ENCODE measurements at places on chromosomes 3 and 15.

- no peaks in the 10 kb centered on the region for H3K4me1 ChIP-seq
- peaks cover 27% of the 10 kb centered on the region for H3K27me3 ChIP-seq
- H3K36me3 ChIP-seq: no peaks in the 10 kb centered on the region
- DNase-seq: no peak
- H3K27ac ChIP-seq: no peak overlapping the region
Observed at GRCh38 chr3:147400111-147400510, 6.2 kb downstream of the ZIC4 start.

DNA sequence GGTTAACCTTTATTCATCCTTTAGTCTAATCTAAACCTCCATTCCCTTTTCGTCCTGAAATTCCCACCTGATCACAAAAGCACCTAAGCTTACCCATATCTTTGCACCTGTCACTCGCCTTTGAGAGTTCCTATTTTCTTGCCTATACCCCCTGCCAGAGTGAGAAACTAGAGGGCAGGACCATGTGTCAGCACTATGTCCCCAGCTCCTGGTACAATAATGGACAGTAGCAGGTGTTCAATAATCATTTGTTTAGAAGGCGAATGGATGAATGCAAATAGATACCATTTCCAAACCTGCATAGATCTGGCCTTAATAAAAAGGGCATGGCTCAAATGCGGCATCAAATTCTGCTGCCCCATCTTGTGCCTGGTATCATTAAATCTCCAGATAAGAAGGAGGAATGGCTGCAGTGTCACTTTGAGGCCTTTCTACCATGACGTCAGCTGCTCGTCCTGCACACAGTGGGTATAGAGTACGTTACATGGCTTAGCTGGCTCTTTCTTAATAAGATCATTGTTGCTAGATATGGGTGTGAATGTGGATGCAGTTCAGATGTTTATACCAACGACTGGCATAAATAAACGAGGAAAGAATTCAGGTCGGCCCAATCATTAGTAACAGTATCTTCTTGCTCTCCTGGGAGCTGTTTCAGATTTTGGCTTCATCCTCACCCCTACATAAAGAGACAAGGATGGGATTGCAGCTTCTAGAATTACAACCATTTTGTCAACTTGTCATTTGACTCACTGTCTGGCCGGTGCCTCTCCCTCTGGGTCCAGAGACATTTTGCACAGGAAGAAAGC, 148.7 kb downstream of the RORA start:
- no peak overlapping the region for H3K27ac ChIP-seq
- no peaks in the 10 kb centered on the region for H3K4me1 ChIP-seq
- H3K27me3 ChIP-seq: no peaks in the 10 kb centered on the region
- DNase-seq: no peak

GRCh38 chr15:40436892-40437751, 3.6 kb upstream of the BAHD1 start:
- H3K4me3 ChIP-seq: peak overlapping the region; percentile 52
- DNase-seq: no peak
- no peak overlapping the region for H3K27ac ChIP-seq
- H3K36me3 ChIP-seq: no peaks in the 10 kb centered on the region
- no peaks in the 10 kb centered on the region for H3K27me3 ChIP-seq
- peaks cover 4% of the 10 kb centered on the region for H3K4me1 ChIP-seq

DNA sequence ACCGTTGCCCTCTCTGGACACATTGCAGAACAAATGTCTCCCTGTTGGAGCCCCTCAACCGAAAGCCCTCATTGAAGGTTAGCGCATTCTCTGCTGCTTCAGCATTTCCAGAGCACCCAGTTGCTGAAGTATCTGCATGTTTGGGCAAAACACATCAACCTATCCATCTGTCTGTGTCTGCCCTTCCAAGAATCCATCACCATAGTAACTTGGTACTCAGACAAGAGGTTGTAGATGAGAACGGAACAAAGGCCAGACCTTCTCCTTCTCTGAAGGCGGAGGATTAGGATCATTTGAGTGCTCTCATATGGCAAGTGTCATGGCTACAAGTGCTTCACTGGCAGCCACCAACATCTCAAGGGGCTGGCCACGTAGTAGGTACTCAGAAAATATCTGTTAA, 23.1 kb upstream of the RHO start:
- H3K4me3 ChIP-seq: no peak overlapping the region
- no peak for DNase-seq
- no peak overlapping the region for H3K27ac ChIP-seq

GRCh38 chr15:85407421-85408269, 27.2 kb downstream of the AKAP13 start:
- no peak for DNase-seq
- H3K27me3 ChIP-seq: no peaks in the 10 kb centered on the region

- H3K36me3 ChIP-seq: no peaks in the 10 kb centered on the region
- H3K27ac ChIP-seq: peak overlapping the region; percentile 28
- H3K4me3 ChIP-seq: no peak overlapping the region
- DNase-seq: no peak
- H3K27me3 ChIP-seq: no peaks in the 10 kb centered on the region
Observed at GRCh38 chr3:50221411-50222168, 14.4 kb upstream of the GNAI2 start.

- H3K27me3 ChIP-seq: no peaks in the 10 kb centered on the region
- H3K36me3 ChIP-seq: no peaks in the 10 kb centered on the region
- H3K27ac ChIP-seq: no peak overlapping the region
- no peak for DNase-seq
- no peaks in the 10 kb centered on the region for H3K4me1 ChIP-seq
Observed at GRCh38 chr3:52385157-52385556, 59.7 kb downstream of the SEMA3G start.

DNA sequence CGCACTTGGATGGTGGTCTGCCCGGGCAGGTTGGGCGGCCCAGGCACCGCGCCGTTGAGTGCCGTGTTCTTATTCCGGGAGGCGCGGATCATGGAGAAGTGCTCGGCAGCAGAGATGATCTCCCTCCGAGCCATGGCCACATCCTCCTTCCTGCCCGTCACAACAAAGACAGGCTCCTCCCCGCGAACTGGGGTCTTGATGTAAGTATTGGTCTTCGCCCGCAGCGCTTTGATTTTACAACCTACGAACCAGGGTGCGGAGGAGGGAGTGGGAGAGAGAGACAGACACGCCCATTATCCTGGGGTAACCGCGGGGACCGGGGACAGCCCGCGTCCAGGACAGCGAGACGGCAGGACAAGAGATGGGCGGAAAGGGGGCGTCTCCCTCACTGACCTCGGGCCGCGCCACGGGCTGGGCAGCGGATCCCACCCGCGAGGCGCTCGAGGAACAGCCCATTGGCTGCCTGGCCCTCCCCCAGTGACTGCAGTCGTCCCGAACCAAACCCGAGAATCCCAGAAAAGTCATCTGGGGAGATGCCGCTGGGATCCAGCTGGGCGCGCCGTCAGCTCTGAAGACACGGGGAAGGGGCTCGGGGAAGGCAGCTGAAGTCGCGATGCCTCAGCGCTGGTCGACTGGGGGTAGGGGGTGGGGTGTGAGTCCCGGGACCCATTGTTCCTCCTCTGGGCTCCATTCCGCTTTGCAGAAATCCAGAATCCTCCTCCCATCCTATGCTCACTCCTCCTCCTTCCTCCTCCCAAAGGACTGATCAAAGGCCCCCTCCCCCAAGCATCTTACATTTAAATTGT, 1.2 kb downstream of the MEX3B start:
- DNase-seq: peak; percentile 47
- no peaks in the 10 kb centered on the region for H3K27me3 ChIP-seq
- H3K4me3 ChIP-seq: peak overlapping the region; percentile 66
- H3K36me3 ChIP-seq: no peaks in the 10 kb centered on the region
- peaks cover 7% of the 10 kb centered on the region for H3K4me1 ChIP-seq

DNA sequence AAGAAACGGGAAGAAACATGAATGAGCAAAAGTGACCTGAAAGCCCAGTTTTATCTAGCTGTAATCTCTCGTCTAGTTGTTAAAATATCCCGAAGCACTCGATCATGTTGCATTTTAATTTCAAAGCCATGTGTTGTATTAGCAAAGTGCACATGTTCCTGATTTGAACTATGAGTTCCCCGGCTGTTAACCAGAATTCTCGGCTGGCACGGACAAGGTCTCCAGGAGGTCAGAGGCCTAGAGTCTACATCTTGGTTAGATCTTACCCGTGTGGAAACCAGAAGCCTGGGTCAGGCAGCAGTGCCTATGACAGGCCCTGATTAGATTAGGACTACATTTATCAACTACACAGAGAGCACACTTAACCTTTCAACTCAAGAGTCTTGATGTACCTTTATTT, 195.8 kb downstream of the CDIN1 start:
- H3K36me3 ChIP-seq: no peaks in the 10 kb centered on the region
- no peaks in the 10 kb centered on the region for H3K27me3 ChIP-seq
- H3K27ac ChIP-seq: no peak overlapping the region
- no peak for DNase-seq

- H3K36me3 ChIP-seq: no peaks in the 10 kb centered on the region
- H3K4me1 ChIP-seq: no peaks in the 10 kb centered on the region
- no peak overlapping the region for H3K27ac ChIP-seq
- peaks cover 23% of the 10 kb centered on the region for H3K27me3 ChIP-seq
- DNase-seq: no peak
Observed at GRCh38 chr15:95323796-95324195, 1006.7 kb upstream of the NR2F2 start.

DNA sequence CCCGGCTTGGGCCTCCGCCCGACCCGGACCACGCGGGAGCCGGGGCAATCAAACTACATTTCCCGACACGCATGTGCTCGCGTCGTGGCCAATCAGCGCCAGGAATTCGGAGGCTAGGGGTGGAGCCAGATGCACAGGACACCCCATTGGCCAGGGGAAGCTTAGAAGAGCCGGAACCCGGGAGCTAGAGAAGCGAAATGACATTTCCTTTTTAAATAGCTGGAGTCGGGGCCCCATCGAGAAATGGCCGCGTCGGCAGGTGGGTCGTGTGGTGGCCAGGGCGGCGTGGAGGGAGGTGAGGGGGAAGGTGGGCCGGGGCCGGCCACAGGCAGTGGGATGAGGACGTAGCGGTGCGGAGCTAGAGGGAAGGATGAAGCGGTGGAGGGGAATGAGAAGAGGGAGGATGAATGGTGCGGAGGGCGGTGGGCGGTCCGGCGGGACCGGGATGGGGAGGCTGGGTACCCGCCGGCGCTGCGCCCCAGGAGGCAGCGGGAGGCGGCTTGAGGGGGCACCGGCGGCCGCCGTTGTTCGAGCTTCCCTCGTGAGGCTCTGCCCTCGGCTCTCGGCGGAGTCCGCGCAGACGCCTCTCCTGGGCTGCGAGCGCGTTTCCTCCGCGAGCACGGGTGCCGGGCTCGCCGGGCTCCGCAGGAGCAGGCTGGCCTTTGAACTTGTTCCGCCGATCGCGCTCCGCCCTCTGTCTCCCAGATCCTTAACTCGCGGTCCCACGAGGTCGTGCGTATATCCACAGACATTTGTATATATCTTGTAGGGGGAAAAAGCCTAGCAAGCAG, at the start of gene KBTBD8:
TSS of gene KBTBD8 (plus strand) at position 195 of the 791 bp plus-strand sequence. CDS start at position 244, 49 bp downstream.
- H3K27ac ChIP-seq: no peak within 1 kb of the TSS
- DNase-seq: peak; percentile 98
- H3K4me3 ChIP-seq: peak within 1 kb of the TSS; percentile 74
- H3K4me1 ChIP-seq: peaks cover 6% of the 10 kb centered on the region
- no peaks in the 10 kb centered on the region for H3K36me3 ChIP-seq
- H3K27me3 ChIP-seq: no peaks in the 10 kb centered on the region

GRCh38 chr3:96814651-96815567, 515 bp downstream of the EPHA6 start:
- H3K36me3 ChIP-seq: no peaks in the 10 kb centered on the region
- H3K27ac ChIP-seq: no peak overlapping the region
- no peak for DNase-seq
- H3K27me3 ChIP-seq: no peaks in the 10 kb centered on the region

GRCh38 chr3:197793247-197793646, 2.2 kb downstream of the LRCH3 start:
- no peaks in the 10 kb centered on the region for H3K36me3 ChIP-seq
- no peak overlapping the region for H3K4me3 ChIP-seq
- H3K4me1 ChIP-seq: peaks cover 4% of the 10 kb centered on the region
- H3K27me3 ChIP-seq: no peaks in the 10 kb centered on the region
- no peak for DNase-seq
- H3K27ac ChIP-seq: no peak overlapping the region

GRCh38 chr3:159916052-159916451, 72.6 kb upstream of the IL12A start:
- H3K27ac ChIP-seq: no peak overlapping the region
- no peaks in the 10 kb centered on the region for H3K4me1 ChIP-seq
- no peaks in the 10 kb centered on the region for H3K27me3 ChIP-seq
- no peaks in the 10 kb centered on the region for H3K36me3 ChIP-seq
- H3K4me3 ChIP-seq: no peak overlapping the region

- H3K4me3 ChIP-seq: no peak overlapping the region
- peaks cover 24% of the 10 kb centered on the region for H3K4me1 ChIP-seq
- DNase-seq: no peak
- H3K36me3 ChIP-seq: no peaks in the 10 kb centered on the region
Observed at GRCh38 chr3:194275721-194276120, 75.4 kb downstream of the CPN2 start.

DNA sequence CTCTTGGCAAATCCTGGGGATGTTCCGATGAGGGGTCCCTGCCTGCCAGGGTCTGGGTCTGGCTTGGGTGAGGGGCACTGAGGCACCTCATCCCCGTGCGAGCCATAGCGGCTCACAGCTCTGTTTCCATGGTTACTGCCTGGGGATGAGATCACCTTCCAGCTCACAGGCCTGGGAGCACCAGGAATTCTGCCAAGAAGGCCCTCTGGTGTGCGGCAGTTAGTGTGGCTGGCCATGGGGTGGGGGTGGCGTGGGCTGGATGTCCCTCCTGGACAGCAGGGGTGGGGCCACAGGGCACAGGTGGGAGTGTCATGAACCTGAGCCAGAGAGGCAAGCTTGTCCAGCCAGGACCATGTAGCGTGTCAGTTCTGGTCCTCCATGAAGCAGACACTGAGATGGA, 22.1 kb upstream of the PRR23E start:
- H3K27ac ChIP-seq: no peak overlapping the region
- H3K4me1 ChIP-seq: no peaks in the 10 kb centered on the region
- H3K4me3 ChIP-seq: no peak overlapping the region
- DNase-seq: no peak
- no peaks in the 10 kb centered on the region for H3K27me3 ChIP-seq
- no peaks in the 10 kb centered on the region for H3K36me3 ChIP-seq

GRCh38 chr15:67358391-67358790, 103.8 kb downstream of the IQCH start:
- H3K36me3 ChIP-seq: no peaks in the 10 kb centered on the region
- no peak overlapping the region for H3K4me3 ChIP-seq
- H3K27ac ChIP-seq: peak overlapping the region; percentile 83
- no peaks in the 10 kb centered on the region for H3K27me3 ChIP-seq
- peaks cover 21% of the 10 kb centered on the region for H3K4me1 ChIP-seq
- DNase-seq: no peak

All from pancreas (tissue), 10 donors.